Activated CD4-positive, alpha-beta T cell treated with anti-CD3 and anti-CD28 coated beads, Interleukin-2, amount 10 ng/mL, durations not matched to agents 24 days and 14 days (primary cell): ENCODE measurements at places on chromosomes 7 and 10. TPM values are rescaled to one million over a fixed set of nuclear protein-coding genes. Genes with fewer than 3 reads are reported as not detected.
A peak's percentile ranks its signal among the peaks of the same experiment; 100 is the strongest.

Gene PLCE1
- not detected in 2 replicates for total RNA-seq

Gene SPRN
- not detected in 2 replicates for total RNA-seq

Gene WNT2
- not detected in 2 replicates for total RNA-seq

Gene ATXN7L1
- 8.5 and 9.8 TPM in 2 replicates for total RNA-seq

Gene CPXM2
- not detected in 2 replicates for total RNA-seq

GRCh38 chr10:131059881-131060280, 251.6 kb downstream of the TCERG1L start:
- DNase-seq = no peak

GRCh38 chr7:20474249-20474648, 141.2 kb upstream of the ABCB5 start:
- no peak for DNase-seq

GRCh38 chr10:35040760-35041501, 49.2 kb downstream of the CUL2 start:
- DNase-seq = no peak

DNA sequence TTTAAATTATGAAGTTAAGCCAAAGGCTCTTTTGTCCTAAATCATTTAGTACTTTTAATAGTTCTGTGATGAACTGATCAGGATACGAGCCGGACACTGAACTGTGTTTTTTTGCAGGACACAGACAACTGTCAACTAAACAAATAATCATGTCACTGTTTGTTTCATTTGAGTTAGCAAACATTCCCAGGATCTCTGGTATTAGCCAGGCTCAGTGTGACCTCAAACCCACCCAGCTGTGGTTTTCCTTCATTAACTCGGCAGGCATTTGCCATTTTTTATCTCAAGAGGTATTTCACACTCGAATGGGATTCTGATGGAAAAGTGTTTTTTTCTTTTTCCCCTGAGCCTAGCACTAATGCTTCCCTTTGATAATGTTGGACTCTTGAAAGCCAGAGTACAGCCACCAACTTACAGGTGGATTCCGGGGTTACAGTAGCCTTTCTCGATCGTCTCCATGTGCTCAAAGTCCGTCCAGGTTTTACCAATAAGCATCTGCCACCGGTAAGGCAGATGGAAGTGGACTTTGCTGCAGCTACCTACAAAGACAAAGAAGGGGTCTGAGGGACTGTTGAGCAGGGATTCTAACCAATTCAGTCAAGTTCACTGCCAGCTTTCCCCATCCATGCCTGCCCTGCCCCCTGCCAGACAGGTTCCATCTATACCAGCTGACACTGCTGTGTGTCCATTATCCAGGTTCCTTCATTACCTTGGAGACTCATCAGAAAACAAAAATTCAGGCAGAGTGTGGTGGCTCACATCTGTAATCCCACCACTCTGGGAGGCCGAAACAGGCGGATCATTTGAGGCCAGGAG, 33.4 kb downstream of the ZC3HAV1 start:
- no peak for DNase-seq

- DNase-seq = no peak
Observed at GRCh38 chr7:103469095-103469948, 23.3 kb upstream of the SLC26A5 start.

GRCh38 chr10:21518149-21518640, 7.3 kb downstream of the SKIDA1 start:
- DNase-seq = peak; percentile 61

GRCh38 chr7:794207-794606, 38.1 kb upstream of the SUN1 start:
- no peak for DNase-seq

GRCh38 chr7:46586406-46586805, 665.3 kb upstream of the IGFBP3 start:
- no peak for DNase-seq

DNA sequence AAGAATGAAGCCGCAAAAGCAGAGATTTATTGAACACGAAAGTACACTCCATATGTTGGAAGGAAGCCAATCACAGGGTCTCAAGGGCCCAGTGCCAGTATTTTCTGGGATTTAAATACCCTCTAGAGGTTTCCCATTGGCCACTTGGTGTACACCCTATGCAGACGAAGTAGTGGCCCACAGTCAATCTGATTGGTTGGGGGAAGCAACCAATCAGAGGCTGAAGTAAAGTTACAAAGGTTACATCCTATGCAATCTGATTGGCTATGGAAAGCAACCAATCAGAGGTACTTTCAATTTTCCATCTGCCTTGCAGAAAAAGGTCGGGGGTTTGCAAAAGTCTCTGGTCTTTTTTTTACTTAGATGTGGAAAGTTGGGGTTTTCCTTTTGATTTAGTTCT, 481.3 kb upstream of the NRP1 start:
- DNase-seq = no peak

GRCh38 chr7:16695621-16696237, 49.7 kb downstream of the BZW2 start:
- no peak for DNase-seq

GRCh38 chr7:127968547-127968946, 62.7 kb downstream of the LRRC4 start:
- DNase-seq = no peak

- DNase-seq = no peak
Observed at GRCh38 chr7:67393903-67394302, 397.3 kb downstream of the TYW1 start.

DNA sequence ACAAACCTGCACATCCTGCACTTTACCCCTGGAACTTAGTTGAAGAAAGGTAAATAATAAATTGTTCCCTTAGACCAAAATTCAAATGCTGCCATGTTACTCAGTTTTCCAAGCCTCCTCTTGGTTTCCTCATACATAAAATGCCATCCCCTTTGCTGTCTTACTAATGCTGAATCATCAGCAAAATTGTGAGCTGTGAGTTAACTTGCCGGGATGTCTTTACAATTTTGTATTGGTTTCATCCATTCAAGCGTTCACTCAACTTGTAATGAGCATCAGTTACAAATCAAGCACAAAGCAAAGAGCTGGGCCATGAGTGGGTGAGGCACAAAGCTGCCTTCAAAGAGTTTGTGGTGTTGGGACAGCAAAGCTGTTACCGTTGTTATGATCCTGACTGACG, 395.8 kb upstream of the ZMIZ1 start:
- DNase-seq = no peak

DNA sequence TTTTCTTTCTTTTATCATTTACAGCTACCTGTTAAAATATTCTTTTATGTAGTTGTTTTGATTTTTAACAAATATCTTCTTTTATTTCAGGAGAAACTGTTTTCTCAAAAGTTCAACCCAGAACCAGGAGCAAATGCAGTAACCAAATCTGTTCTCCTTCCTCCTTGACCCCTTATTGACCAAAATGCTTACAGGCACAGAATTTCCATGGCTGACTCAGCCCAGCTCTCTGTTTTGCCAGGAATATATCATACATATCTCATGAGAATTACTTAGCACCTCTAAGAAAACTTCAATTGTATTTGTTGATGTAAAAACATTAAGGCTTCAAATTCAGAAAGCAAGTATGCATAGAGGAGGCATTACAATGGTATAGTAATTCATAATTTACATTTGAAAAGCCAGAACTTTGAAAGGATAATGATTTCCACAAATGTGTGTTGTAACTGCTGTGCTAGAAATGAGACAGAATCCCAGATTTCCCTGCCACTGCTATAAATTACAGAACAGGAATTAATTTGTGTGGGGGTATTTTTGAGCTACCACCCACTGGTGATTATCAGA, 2.2 kb downstream of the GSAP start:
- no peak for DNase-seq

- DNase-seq = no peak
Observed at GRCh38 chr10:129602938-129603535, 136.0 kb downstream of the MGMT start.

GRCh38 chr10:72277996-72278667, 4.4 kb downstream of the DDIT4 start:
- no peak for DNase-seq

DNA sequence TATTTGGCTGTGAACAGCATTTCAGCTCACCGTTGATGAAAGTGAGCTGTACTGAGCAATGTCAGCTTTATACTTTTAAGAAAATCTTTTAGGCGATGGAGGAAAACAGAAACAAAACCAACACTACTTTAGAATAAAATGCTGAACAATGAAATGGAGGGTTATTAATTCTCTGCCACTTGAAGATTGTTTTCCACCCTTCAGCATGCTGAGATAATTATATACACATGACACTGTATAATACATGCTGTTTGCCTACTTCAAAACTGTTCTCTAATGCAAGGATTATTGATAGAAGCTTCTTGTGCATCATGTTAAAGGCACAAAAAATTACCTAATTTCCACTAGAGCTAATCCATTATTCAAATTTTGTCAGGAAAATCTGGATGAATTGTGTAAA, 66.8 kb downstream of the CACNA2D1 start:
- no peak for DNase-seq

- no peak for DNase-seq
Observed at GRCh38 chr10:76119515-76119914, 688.1 kb downstream of the LRMDA start.
